Left kidney (tissue), 8 donors: ENCODE measurements at places on chromosomes 7 and 10. TPM values are rescaled to one million over a fixed set of nuclear protein-coding genes. Genes with fewer than 3 reads are reported as not detected.

- no peak for DNase-seq
Observed at GRCh38 chr10:72162978-72163377, 52.8 kb upstream of the ANAPC16 start.

DNA sequence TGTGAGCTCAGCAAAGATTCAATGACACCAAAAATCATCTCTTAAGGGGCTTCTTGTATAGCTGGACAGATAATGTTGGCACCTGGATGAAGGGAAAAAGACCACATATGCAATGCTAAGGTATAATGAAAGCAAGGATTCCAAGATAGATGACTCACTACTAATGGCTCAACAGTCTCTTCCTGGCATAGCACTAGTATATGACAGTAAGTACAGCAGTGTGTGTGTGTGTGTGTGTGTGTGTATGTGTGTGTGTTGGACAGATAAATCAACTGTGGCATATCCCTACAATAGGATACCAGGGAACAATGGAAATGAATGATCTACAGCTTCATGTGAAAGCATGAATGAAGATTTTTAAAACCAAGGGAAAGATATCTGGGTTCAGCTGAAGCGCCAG, 257.1 kb downstream of the SFMBT2 start:
- no peak for DNase-seq

GRCh38 chr7:24739306-24739705, 18.0 kb downstream of the GSDME start:
- DNase-seq: no peak

- no peak for DNase-seq
Observed at GRCh38 chr10:132524443-132525285, 12.9 kb upstream of the INPP5A start.

- DNase-seq: no peak
Observed at GRCh38 chr10:102704915-102705314, 9.3 kb downstream of the ARL3 start.

DNA sequence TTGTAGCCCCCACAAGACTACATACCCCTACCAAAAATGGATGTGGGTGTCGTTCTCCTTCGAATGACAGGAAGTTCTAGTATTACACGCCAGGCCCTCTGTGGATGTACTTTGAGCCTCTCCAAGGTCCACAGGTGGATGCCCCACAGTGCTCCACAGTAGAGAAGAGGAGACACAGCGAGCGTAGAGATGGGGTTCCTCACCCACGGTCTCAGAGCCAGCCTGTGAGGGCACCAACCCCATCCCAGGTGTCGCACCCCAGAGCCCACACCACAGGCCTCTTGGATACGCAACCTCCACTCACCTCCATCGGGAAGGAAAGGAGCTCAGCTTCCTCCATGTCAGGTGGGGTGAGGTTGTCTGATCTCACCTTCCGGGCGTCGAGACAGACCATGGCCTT, 2.3 kb downstream of the CPA5 start:
- no peak for DNase-seq

DNA sequence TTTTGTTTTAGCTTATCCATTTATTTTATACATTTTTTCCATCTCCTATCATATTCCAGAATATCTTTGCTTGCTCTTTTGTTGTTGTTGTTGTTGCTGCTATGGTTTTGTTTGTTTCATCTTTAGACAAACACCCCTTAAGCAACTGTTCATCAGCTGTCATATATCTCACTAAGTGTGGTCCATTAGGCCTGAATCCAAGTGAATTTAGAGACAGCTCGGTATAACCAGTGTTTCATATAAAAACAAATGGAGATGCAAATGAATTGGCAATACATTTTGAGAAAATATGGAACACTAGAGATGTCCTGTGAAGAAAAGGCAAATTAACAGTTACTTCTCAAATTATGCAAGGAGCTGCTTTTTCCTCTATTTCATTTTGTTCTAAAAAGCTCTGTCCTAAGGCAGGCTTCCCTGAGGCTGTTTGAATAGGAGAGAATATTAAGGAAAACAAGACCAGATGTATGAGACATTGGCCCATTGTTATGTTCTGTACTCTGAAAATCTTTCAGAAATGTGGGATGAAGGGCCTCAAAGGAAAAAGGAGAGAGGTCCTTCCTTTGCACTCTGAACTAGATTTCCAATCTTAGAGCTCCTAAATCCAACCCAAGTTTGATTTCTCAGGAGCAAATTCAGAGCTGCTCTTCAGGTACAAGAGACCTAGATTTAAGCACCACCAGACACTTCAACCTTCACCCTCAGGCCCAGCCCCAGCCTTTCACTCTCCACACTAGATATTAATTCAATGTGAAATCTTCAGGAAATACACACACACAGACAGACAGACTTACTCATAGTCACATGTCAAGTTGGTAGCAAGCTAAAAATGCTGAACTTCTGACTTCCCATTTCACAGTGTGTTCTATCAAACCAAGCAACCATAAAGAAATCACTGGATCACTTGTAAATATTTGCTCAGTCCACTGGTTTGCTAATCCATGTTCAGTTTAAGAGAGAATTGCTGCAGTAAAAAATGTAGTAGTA, 5.4 kb downstream of the TFEC start:
- no peak for DNase-seq

DNA sequence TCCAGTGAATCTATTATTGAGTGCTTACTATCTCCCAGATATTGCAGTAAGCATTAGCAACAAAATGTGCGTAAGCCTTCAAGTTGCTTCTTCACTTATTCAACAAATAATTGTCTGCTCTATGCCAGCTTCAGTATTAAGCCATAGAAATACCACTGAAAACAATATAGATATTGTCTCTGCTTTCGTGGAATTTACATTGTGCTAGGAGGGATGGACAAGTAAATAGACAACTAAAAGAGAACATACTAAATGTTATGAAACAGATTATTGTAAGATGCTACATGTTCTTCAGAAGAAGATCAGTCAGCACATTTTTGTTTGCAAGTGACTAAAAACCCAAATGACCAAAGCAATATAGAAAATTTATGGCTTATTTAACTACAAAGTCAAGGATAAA, 27.3 kb downstream of the CFAP69 start:
- DNase-seq: no peak

DNA sequence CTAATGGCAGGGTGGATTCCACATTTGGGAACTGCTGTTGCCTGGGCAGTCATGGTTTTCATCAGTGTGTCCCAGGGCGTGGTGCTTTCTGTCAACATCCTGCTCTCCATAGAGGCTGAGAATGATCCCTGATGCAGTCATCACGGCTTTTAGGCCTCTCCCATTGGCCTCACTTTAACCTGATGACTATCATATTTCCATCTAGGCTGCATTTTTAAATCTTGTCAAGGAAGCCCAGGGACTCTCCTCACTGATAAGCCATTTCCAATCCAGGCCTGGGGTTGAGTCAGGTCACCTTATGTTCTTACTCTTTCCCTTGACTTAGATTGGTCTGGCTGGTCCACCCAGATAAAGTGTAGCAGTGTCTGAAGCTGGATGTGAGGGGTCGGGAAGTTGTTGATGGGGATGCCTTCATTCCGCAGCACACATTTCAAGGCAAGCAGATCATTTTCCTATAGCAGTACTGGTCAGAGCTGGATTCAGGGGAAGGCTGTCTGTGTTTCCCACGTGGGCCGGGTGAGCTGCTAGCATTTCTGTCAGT, 177.0 kb downstream of the AUTS2 start:
- no peak for DNase-seq

GRCh38 chr7:94067506-94067905, 63.4 kb upstream of the BET1 start:
- DNase-seq: no peak

DNA sequence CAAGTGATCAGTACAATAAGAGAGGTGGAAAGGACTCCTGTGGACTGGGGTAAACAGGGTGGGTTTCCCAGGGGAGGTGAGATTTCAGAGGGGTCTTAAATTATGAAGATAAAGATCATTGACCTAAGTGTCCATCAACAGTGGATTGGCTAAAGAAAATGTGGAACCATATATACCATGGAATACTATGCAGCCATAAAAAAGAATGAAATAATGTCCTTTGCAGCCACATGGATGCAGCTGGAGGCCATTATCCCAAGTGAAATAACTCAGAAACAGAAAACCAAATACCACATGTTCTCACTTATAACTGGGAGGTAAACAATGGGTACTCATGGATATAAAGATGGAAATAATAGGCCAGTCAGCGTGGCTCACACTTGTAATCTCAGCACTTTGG, 28.9 kb upstream of the CUX1 start:
- DNase-seq: no peak

Gene CALY
- polyA plus RNA-seq: 0.12 TPM

Gene NEBL
- polyA plus RNA-seq: 90.1 TPM

Gene PKD2L1
- polyA plus RNA-seq: 0.38 TPM

Gene CPVL
- 57.8 TPM for polyA plus RNA-seq

Gene APBB1IP
- polyA plus RNA-seq: 1.3 TPM

Gene TRIM56
- polyA plus RNA-seq: 19.9 TPM
